ENCODE measurements at places on chromosomes 16 and 17.

DNA sequence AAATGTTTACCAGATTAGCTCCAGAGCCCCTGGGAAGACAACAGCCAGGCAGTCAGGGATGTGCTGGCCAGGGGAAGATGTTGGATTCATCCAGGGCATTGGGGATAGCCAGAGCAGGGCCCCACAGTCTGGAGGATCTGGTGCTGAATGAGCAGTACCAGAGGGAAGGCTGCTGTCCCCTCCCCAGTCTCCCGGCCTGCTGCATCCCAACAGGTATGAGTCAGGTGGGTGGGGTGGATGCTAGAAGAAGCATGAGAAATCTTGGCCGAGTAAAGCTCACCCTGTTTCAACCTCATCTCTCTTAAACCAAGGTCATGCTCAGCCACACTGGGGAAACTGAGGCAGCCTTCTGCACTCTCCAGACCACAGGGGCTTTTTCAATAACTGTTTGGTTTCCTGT, 71.9 kb upstream of the SEC14L1 start:
- no peak for DNase-seq

DNA sequence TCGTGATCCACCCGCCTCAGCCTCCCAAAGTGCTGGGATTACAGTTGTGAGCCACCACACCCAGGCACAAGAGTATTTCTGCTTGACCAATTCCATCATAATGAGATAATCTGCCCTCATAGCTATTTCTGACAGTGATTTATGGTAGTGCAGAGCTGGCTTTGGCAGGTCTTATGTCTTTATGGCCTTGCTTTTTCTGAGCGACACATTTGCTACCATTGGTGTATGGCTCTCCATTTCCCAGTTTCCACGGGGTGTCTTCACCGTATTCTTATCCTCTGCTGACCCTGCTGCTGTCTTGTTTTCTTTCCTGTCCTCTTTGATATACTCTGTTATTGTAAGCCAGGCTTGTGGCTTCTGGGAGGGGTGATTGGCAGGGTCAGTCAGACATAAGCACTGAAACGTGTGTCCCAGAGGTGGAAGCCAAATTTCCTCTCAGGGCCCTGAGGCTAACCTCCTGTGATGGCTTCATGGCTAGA, 161.1 kb upstream of the TBX2 start:
- no peak for DNase-seq

GRCh38 chr16:65757064-65757463, 609.4 kb upstream of the CDH5 start:
- DNase-seq: no peak

GRCh38 chr16:50323335-50324011, 45.3 kb downstream of the BRD7 start:
- DNase-seq: no peak
